ENCODE measurements at places on chromosomes 6 and 20.

DNA sequence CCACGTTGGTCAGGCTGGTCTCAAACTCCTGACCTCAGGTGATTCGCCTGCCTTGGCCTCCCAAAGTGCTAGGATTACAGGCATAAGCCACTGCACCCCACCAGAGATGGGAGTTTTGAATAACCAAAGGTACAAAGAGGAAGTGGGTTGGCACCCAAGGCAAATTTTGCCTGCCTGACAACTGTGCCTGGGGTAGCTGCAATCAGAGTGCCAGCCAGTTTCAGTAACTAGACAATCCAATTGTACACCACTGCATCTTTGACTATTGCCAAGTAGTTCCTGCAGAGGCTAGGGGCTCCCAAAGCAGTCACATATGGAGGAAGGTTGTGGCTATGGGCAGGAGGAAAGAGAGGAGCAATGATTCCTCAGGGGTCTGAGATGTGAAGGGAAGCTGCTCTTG is 16.6 kb downstream of the ZC3H12D start:
- DNase-seq, result no peak

GRCh38 chr20:39547546-39548408 is 585.6 kb downstream of the DHX35 start:
- no peak for DNase-seq

GRCh38 chr6:124463271-124463670 is 499.0 kb upstream of the RNF217 start:
- no peak for DNase-seq

GRCh38 chr6:129130959-129131681 is 248.2 kb downstream of the LAMA2 start:
- DNase-seq, result no peak

- DNase-seq, result no peak
Measured at GRCh38 chr6:119156757-119157505, 78.5 kb upstream of the FAM184A start.

GRCh38 chr20:32678948-32679347 is 5.2 kb upstream of the C20orf203 start:
- no peak for DNase-seq

GRCh38 chr20:56215115-56215514 is 33.4 kb upstream of the MC3R start:
- no peak for DNase-seq

DNA sequence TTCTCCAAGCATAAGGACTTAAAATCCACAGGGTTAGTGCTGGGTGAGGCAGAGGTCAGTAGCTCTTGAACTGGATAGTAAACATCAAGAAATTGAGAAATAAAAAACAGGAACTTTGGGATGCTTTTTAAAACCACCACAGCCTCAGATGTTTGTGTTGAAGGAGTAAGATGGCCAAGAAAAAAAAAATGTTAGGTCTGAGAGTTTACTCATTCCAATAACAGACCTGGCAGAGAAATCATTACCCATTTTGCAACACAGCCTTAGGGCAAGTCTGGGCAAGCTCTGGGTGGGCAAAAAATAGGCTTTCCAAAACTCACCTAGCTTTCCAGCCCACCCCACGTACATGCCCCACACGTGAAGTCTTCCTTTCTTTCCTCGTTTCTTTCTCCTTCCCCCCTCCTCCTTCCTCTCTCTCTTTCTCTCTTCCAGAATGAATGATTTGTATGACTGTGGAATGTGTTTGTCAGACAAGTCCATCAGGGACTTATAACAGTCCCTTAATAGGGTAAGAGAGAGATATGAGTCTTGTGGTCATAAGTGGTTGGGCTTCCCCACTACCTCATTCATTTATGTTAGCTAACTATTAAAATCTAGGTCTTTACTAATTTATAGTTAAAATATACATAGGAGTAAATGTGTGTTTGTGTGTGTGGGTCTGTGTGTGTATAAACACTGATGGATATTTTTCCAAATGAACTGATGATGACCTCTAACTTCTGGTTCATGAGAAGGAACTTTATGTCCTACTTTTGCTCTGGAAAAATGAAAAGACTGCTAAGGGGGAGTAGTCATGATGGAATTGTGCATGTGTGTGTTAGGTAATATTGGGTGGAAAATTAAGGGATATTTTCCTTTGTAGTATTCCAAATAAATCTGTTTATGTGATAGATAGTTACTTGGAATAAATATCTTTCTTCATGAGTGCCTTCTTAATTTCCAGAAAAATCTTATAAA is 18.0 kb upstream of the DSE start:
- DNase-seq, result no peak

DNA sequence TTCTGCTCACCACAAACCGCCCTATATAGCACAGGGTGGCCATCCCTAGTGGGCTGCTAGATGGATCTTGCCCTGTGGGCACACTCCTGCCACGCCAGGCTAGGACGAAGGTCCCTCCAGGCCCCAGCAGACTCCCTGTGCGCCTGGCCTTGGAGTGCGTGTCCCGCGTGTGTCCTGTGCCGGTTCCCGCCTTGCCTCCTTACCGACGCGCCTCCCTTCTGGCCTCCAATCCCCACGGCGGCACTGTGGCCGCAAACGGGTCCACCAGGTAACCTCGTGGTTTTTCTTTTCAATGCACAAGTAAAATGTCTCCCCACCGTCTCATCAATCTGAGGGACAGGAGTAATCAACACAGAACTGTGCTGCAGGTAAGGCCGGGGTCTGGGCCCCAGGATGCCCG is 133.8 kb upstream of the PHACTR3 start:
- DNase-seq, result no peak

- no peak for DNase-seq
Measured at GRCh38 chr6:40947876-40948526, 91.0 kb downstream of the UNC5CL start.

DNA sequence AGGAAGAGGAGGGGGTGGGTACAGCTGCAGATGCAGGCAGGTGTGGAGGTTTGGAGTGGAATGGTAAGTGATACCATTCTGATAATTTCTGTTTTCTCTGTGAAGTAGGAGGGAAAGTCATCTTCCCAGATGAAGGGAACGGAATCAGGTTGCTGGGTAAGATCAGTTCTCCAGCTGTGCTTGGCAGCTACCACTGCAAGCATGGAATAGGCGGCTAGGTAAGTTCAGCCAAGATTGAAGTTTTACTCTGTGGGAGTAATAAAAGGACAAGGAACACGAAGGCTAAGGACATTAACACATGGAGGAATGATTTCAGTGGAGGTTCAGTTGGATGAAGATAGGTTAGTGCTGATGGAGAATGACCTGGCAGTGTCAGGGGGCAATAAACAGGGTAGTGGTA is 128.3 kb downstream of the CARMIL1 start:
- no peak for DNase-seq

DNA sequence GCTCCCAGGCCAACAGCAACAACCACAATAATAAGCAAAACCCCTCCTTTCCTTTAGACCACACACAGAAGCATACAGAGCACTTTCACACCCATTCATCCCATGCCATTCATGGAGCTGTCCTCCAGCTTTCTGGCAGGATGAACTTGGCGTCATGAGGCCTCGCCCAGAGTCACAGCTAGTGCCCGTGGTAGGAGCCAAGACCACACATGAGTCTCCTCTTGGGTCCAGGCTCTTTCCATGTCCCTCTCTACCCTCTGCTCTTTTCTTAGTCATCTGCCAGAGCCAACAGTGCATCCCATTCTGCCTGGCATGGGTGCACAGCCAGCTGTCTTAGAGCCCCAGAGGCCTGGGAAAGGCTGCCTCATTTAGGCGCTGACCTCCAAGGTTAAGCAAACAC is 1.8 kb upstream of the TGM3 start:
- no peak for DNase-seq

DNA sequence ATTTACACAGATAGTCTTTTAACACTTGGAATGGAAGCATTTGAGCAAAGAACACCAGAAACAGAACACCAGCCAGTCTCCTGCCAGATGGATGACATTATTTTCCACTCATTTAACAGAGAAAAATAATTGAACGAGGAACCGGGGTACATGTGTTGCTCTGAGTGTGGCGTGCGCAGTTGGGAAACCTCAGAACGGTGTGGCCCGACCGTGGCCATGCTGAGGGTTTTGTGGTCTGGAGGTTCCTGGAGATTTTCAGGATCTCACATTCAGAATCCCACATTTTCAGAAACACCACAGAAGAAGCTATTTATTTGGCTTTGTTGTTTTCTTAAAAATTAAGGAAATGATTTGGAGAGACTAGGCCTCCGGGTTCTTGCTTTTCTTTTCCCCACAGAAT is 126.9 kb upstream of the QKI start:
- no peak for DNase-seq

DNA sequence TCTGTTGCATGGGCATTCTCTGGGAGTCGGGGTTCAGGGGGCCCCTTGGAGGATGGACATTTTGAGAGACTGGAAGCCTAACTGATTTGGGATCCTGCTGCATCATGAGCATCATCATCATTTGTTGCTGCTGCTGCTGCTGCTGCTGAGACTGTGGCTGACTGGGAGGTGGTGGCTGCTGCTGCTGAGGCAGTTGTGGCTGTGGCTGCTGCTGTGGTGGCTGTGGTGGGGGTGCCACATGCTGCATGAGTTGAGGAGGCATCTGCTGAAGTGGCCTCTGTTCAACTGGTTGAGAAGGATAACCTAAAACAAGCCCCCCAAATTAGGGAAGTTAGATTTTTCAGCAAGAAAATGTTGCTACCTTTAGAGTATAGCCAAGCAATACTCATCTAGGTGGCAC is 38.9 kb downstream of the TP53INP2 start:
- no peak for DNase-seq

- DNase-seq, result no peak
Measured at GRCh38 chr6:108697561-108698161, 136.9 kb downstream of the FOXO3 start.

GRCh38 chr20:20487811-20488210 is 119.9 kb downstream of the INSM1 start:
- no peak for DNase-seq

- DNase-seq, result no peak
Measured at GRCh38 chr20:48149902-48150301, 364.6 kb upstream of the SULF2 start.

DNA sequence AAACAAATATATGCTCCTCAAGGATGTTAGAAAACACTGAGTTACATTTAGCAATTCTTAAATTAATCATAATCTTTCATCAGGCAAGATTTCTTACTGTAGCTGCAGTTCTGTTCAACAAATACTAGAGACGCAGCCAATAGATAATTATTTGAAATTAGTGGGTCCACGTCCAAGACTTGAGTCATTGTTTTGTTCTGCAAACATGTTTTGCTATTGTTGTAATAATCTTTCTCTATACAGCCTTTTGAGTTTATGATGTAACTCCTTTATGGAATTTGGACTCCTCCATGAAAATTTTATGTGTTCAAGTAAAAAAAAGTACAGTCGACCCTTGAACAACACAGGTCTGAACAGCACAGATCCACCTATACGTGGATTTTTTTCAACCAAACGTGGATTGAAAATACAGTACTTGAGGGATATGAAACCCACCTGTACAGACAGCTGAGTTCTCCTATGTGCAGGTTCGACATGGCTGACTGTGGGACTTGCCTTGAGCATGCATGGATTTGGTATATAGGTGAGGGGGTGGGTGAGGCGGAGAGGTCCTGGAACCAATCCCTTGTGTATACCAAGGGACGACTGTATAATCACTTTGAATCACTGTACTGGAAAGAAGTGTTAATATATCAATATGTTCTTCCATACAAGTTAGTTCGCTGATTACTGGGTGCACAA is 41.3 kb upstream of the SLC22A16 start:
- DNase-seq, result no peak

DNA sequence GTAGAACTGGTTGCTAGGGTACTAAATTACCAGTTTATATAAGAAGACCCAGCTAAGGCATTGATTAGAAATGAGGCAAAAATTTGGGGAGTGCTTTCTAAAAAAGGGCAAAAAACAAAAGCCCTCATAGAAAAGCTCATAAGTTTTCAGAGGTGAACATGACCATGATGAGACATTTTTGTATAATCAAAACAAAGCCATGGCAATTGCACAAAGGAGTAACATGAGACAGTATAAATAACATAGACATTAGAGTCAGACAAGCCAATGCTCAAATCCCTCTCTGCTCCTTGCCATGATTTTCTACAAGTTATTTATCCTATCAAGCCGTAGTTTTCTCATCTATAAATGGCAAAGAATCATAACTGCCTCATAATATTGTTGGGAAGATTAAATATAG is 112.2 kb upstream of the ADTRP start:
- no peak for DNase-seq

DNA sequence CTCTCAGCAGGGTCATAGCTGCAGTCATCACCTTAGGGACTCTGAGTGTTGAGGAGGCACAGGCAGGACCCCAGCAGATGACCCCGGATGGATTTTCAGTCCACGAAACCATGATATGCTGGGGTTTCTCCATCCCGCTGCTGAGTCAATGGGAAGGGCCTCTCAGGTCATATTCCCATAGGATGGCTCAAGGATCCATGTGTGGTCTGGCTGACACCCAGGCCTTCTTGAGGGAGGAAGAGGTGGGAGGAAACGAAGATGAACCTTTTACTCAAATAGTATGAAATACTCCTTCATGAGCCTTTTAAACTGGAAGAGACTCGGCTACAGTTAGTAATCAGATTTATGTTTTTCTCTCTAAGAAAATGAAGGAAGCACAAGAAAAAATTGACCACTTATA is 10.3 kb upstream of the RALY start:
- DNase-seq, result no peak

- DNase-seq, result no peak
Measured at GRCh38 chr6:70797625-70798024, 129.9 kb downstream of the SMAP1 start.

All from activated CD4-positive, alpha-beta T cell treated with anti-CD3 and anti-CD28 coated beads, Interleukin-2, amount 50 U/mL, for 24 hours (primary cell).